ENCODE measurements at places on chromosomes 11 and 22.
A peak's percentile ranks its signal among the peaks of the same experiment; 100 is the strongest.

GRCh38 chr11:102806296-102806695 lies 8.3 kb upstream of the MMP1 start:
- DNase-seq: no peak

- DNase-seq: peak; percentile 100
These were observed at the start of the genes BANF1 and EIF1AD for GRCh38 chr11:66001942-66002647. BANF1 (plus strand) TSS chr11:66002503; CDS start chr11:66003251, 748 bp downstream. EIF1AD (minus strand) TSS chr11:66002157; CDS start chr11:66000389, 1,768 bp downstream.

DNA sequence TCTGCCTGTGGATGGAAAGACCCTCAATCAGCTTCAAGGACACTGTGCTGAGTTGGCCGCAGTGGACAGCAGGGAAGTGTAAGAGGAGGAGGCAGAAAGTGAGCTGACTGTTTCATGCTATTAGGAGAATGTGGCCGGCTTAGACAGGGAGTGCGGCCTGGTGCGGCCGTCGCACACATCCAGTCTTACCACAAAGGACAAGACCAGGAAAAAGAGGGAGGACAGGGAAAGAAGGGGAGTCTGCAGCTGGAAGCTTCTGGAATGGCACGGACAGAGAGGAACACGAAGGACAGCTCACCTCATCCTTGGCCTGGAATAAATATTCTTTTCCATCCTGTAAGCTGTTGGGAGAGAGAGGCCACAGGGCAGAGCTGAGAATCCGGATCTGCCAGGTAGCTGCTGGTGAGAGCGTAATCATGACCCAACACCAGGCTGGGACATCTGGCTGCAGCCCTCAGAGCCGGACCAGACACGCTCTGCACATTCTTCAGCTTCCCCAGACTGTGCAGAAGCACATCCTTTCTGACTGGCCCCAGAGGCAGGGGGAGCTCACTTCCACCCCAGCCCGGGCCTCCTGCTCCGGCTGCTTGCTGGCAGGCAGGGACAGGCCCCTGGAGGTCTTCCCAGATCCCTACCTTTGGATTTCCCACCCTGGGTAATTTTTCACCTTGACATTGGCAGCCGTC lies 8.6 kb upstream of the RBM4B start:
- DNase-seq: no peak

DNA sequence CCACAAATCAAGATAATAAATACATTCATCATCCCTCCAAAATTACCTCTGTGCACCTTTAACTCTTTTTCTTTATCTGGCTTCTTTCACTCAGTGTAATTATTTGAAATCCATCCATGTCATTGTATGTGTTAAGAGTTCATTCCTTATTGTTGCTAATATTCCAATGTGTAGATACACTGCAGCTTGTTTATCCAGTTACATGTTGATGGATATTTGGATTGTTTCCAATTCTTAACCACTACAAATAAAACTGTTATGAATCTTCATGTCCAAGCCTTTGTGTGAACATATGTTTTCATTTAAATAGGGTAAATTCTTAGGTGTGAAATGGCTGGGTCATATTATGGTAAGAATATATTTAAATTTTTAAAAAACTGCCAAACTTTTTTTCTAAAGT lies 323.3 kb upstream of the NCAM1 start:
- no peak for DNase-seq

DNA sequence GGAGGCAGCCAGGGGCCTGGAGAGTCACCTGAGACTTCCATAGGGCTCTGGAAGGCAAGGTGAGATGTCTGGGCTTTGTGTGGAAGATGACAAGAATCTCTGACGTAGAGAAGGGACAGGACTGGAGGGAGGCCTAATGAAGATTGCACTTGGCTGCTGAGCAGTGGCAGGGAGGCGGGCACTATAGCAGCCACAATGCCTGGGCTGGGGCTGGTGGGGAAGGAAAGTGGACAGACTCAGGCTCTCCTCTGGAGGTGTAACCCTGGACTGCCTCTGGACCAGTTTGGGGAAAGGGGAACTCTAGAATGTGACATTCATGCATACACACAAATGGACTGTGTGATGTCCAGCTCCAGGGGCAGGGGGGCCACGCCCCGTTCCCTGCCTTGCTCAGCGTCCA lies 34.3 kb upstream of the CYP2D6 start:
- DNase-seq: no peak

GRCh38 chr11:33532720-33533385 lies 167.8 kb downstream of the C11orf91 start:
- no peak for DNase-seq

GRCh38 chr11:64924910-64925284 lies 408 bp downstream of the PPP2R5B start:
- no peak for DNase-seq

DNA sequence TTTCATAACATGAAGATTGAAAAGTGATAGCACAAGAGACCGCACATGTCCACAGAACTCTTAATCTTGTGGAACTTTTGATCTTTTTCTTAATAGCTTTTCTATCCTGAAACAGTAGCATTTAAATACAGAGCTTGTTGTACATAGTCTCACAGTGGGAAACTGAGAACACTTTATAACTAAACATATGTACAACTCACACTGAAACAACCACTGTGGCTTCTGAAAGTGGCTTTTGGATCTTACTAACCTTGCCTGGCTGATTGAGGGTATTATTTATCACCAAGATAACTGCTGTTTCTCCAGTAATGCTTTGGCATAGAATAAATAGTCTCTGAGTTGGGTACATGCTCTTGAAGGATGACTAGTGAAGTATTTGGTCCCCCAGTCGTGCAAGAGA lies 10.2 kb downstream of the BARX2 start:
- no peak for DNase-seq

DNA sequence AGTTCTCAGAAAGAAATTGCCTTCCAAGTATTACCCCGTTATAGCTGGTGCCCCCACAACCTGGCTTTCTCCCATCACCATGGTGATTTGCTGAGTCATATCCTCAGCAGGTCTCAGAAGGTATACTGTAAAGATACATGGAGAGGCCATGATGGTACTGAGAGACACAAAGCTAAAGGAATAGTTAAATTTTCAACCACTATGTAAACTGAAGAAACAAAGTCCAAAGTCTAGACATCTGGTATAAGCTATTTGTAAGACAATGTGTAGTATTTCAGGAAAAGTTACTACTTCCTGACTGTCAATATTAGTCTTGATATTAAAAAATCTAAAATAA lies 377.1 kb downstream of the DCDC1 start:
- DNase-seq: no peak

DNA sequence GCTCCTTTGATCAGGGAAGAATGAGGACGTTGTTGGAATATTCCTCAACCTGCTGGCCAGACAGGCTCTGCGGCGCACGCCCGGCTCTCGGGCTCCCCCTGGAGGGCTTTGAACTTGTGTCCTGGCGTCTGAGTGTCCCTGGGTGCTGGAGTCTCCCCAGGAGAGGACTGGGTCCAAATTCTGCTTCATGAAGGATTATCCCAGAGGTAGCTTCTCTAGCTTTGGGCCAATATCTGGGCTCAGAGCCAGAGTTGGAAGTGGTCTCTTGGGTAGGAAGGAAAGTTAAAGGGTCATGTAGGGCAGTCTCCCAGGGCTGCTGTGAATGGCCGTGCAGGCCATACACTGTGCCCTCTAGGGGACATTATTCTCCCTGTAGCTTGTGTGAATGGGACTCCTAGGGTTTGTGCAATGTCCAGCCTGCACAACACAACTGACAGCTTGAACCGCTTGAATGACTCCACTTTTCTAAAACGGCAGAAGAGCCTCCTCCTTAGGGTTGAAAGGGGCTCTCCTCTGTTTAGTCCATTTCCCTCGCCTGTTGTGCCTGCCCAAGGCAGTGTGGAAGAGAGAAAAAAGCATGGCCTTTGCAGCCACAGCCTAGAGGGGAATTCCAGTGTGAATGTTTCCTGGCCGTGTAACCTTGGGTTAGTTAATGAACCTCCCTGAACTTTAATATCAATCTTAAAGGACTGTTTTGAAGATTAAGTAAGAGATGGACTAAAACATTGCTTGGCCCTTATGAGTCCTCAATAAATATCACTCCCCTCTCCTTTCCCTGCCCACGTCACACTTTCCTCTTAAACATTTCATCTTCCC lies 111.2 kb upstream of the THY1 start:
- DNase-seq: peak; percentile 30

DNA sequence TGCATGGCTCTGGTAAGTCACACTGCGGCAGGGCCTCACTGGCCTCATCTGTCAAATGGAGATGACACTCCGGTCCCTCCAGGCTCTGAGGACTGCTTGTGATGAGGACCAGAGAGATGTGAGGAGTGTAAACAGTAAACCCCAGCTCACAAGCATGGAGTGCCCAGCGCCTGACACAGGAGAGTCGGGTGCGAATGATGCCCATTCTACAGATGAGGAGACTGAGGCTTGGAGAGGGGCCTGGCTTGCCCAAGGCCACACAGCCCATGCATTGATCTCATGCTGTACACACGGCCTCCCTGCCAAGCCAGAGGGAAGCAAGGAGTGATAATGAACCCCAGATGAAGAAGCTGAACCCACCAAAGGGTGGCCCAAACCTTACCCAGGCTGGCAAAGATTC lies 37.2 kb downstream of the ELFN2 start:
- DNase-seq: no peak

GRCh38 chr11:69788956-69789355 lies 13.8 kb upstream of the FGF4 start:
- DNase-seq: no peak

DNA sequence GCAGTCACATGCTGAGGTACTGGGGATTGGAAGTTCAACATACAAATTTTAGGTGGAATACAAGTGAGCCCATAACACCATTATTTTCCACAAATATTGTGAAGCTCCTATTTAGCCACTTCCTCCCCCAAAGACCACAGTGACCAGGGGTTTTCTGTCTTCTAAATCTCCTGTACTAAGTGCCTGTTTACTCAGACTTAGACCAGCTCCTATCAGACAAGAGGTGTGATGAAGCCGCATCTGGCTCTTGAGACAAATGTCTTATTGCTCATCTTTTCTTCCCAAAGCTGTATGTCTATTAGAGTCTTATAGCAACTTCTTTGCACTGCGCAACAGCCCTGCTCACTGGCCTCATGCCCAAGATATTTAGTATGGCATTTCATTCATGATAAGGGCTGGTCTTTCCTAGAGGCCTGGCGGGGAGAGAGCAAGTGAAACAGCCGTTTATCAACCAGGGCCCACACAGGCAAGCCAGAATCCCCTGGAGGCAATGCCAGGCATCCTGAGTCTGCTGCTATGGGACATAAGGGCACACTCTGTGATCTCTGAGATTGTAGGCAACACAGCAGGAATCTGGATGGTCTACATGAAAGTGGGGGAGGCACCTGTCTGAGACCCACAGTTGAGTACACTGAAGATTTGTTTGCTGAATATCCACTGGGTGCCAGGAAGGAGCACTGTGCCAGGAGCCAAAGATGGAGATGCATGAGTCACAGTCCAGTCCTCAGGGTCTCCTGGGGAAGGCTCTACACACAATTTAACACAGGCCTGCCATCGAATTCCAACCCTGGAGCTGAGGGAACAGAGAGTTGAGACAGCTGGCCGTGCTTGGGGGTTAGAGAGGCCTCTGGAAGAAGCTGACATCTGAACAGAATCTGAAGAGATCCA lies 78.5 kb upstream of the NCAM1 start:
- DNase-seq: no peak

GRCh38 chr11:112229746-112230433 lies 3.7 kb downstream of the PTS start:
- no peak for DNase-seq

- no peak for DNase-seq
These were observed 65.6 kb upstream of the E2F8 start for GRCh38 chr11:19306179-19306944.

DNA sequence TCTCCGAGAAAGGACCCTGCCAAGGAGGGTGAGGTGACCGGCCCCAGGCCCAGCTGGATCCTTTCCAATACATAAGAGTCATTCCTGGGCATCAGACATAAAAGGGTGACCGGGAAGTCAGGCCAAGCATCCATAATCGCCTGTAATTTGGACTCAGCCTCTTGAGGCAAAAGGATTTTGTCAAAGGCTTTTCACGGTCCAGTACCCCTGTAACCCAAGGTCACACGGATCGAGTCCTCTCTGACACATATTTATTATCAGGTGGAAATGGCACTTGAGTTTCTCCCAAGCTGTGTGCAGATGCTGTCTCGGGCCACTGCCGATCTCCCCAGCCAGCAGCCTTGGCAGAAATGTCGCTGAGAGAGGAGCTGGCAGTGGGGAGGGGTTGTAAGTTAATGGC lies 556.5 kb downstream of the MN1 start:
- no peak for DNase-seq

- peak; percentile 89 for DNase-seq
These were observed 1.7 kb upstream of the DDX6 start for GRCh38 chr11:118792570-118793124.

- DNase-seq: no peak
These were observed at the start of gene DNAJB13 for GRCh38 chr11:73950869-73951710. DNAJB13 (plus strand) TSS chr11:73951026; CDS start chr11:73951070, 44 bp downstream.

DNA sequence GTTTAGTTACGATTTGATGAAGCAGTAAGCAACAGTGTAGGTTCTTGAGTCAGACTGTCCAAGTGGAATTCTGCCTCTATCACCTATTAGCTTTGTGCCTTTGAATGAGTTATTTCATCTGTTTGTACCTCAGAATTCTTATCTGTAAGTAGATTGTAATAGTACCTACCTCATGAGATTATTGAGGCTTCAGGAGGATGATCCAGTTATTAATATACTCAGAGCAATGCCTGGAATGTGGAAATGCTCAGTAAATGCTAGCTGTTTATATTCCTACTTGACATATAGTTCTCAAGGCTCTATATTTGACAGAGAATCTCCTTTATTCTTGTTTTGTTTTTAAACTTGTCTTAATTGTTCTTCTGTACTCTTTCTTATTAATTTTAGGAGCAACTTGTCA lies 70.1 kb downstream of the SFI1 start:
- DNase-seq: no peak

DNA sequence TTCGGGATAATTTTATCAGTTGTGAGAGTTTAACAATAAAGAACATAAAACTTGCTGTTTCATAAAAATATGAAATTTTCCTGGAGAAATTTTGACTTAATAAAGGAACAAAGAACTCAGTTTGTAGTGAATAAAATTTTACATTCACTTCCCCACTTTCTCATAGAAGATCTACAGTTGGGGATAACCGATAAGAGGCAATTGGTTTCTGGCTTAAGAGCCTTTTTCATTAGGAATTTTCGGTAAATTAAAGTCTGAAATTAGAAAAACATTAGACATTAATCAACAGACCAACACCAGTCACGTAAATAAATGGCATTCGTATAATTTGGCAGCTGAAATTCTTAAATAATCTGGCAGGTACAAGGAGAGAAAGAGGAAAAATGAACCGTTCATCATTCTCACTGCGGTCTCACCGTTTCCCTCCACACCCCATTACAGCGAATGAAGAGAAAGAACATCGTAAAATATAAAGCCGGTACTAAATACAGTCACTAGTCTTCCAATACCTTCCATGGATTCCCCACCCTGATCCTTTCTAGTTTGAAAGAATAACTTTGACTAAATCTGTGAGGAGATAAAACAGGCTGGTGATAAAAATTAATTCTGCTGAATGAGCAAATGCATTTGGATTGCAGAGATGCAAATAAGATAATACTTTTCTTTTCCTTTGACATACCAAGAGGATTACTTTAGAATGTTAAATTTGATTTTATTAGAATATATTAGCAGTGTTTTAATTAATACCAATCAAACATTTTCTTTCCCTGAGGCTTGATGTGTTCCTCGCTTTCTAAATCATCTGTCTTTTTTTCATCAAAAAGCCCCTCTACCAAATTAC lies 19.5 kb downstream of the BLID start:
- no peak for DNase-seq

- DNase-seq: no peak
These were observed 16.3 kb downstream of the LGR4 start for GRCh38 chr11:27456140-27456794.

- no peak for DNase-seq
These were observed at the start of gene PKNOX2 for GRCh38 chr11:125164422-125165110. PKNOX2 (plus strand) TSS chr11:125164751; CDS start chr11:125351306, 186,555 bp downstream.
